Kasumi-1 (cell line): ENCODE measurements at places on chromosomes 16 and 17.

- DNase-seq, result no peak
Measured at GRCh38 chr16:49850558-49851467, 5.1 kb downstream of the ZNF423 start.

DNA sequence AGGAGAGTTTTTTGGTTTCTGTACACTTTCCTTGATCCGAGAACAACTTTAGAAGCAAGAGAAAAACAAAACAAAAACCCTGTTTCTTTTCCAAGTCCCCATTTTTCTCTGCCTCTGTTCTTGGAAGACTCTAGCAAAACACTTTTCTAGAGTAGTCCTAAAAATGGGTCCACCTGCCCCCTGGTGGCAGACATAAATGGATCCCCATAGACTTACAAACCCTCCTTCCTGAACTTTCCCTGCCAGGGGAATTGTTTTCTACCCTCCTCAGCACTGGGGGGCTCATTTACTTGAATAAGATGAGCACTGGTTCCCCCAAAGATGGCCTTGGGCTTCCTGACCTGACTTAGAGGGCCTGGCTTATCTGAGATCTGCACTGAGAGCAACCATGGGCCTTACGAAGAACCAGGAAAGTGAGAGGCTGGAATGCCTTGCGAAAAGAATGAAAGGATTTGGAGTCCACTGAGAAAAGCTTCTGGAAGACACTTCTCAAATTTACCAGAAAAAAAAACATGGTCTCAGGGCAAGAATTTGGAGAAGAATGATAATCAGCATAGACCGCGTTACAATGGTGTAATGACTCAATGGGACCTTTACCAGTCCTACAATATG, 48.0 kb upstream of the CDYL2 start:
- peak; percentile 3 for DNase-seq

DNA sequence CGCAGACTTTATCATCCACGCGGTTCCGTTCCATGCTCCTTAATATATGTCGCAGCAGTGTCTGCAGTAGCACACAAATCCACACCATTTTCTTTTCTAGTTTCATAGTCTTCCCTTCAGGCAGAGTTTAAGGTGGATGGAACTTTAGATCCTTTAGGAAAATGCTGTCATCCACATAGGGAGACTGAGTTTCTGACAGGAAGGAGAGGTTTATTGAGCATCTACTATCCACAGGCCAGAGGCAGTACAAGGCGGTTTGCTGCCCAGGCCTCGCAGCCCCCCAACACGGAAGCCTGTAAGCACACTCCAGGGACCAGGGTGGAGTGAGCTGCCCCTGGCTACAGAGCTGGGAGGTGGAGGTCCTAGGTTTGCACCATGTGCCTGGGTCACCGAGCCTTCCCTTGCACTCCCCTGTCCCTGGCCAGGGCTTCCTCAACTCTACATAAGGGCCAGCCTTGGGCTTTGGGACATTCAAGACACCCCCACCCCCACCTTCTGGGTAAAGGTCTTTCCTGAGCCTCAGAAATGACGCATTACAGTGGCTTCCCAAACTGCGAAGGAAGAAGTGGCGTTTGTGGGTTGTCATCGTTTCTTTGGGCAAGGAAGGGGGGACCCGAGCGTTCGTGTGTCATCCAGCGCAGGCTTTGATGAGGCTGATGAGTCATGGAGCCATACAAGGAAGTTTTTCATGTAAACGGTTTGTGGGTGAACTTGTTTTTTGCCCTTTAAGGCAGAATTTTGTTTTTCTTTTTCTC, 146.5 kb upstream of the PLCG2 start:
- DNase-seq, result peak; percentile 92

GRCh38 chr17:39236981-39237441, 11.3 kb upstream of the STAC2 start:
- DNase-seq, result no peak

DNA sequence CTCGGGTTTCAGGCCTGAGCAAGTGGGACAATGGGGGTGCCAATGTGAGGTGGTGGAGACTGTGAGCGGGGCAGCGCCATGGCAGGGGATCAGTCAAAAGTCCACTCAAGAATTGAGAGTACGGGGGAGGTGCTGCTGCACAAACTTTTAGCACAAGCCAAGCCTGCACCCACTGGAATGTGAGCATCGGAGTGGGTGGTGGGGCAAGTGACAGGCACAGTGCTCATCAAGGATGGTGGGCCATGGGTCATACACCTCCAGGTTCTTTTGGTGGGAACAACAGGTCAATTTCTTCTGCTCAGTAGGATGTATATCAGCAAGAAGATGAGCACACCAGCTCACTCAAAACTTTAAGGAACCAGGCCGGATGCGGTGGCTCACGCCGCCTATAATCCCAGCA, 32.4 kb upstream of the PEMT start:
- no peak for DNase-seq

DNA sequence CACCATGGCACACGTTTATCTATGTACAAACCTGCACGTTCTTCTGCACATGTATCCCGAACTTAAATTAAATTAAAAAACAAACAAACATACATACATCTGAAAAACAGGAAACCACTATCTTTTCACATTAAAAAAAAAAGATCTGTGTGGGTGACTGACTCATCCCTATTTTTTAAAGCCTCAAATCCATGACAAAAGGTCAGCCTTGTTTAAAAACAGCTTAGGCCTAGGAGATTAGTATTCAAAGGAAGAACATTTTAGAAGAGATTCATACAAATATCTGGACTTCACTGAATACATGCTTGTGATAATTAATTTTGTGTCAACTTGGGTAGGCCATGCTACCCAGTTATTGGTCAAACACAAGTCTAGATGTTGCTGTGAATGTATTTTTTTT, 4.7 kb upstream of the PRKAR1A start:
- DNase-seq, result no peak

DNA sequence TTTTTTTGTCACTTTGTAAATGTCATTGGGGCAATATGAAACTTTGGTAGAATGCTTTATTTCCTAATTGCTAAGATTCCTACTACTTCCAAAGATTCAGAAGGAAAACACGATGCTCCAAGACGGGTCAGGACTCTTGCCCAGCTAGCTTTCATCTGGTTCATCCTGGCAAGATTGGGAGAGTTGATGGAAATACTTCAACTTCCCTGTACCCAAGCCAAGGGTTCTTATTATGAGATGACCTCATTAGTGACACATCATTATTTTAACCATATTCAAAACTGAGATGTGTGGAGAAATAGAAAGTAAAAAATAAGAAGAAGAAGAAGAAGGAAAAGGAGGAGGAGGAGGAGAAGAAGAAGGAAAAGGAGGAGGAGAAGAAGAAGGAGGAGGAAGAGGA, 25.6 kb downstream of the SOX9 start:
- no peak for DNase-seq

GRCh38 chr17:36717088-36717487, 115.7 kb downstream of the MRM1 start:
- no peak for DNase-seq

- DNase-seq, result no peak
Measured at GRCh38 chr17:82376042-82376730, 4.6 kb downstream of the UTS2R start.

- no peak for DNase-seq
Measured at GRCh38 chr17:31688701-31689100, 170.3 kb downstream of the COPRS start.

- DNase-seq, result no peak
Measured at GRCh38 chr16:4936991-4937781, at the start of gene PPL. PPL (minus strand) TSS chr16:4937148; CDS start chr16:4937045, 103 bp downstream.

- no peak for DNase-seq
Measured at GRCh38 chr17:58085039-58085715, 2.0 kb downstream of the DYNLL2 start.

- peak; percentile 40 for DNase-seq
Measured at GRCh38 chr16:56932721-56933619, 1.0 kb downstream of the HERPUD1 start.

- no peak for DNase-seq
Measured at GRCh38 chr17:48579760-48580554, 1.8 kb upstream of the HOXB4 start.

GRCh38 chr17:34206569-34206968, 48.5 kb upstream of the CCL2 start:
- DNase-seq, result no peak

DNA sequence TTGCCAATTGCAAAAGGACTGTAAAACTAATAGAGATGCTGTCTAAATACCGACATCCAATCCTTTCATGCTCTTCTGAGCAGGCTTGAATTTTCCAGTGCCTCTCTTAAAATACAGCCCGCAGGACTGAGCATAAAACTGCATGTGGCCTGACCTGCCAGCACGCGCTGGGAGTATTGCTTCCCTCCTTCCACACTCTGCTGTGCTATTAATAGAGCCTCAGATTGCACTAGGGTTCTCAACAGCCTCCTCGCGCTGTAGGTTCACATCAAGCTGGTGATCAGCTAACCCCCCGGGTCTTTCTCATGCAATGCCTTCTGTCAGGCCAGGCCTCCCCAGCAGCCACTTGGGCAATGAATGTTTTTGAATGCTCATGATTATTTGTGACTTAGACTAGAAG, 14.2 kb upstream of the MSI2 start:
- DNase-seq, result no peak
